ENCODE measurements at places on chromosomes 16 and 17. TPM values are rescaled to one million over a fixed set of nuclear protein-coding genes. Genes with fewer than 3 reads are reported as not detected.

The CIITA gene
- 48.9 TPM for total RNA-seq

The ZG16 gene
- not detected for total RNA-seq

The PLK1 gene
- total RNA-seq, result 104 TPM

The CCL14 gene
- not detected for total RNA-seq

The RHBDF1 gene
- 0.18 TPM for total RNA-seq

The SLC5A2 gene
- 0.30 TPM for total RNA-seq

The ZG16B gene
- total RNA-seq, result 8.8 TPM

All from activated CD4-positive, alpha-beta memory T cell treated with anti-CD3 and anti-CD28 coated beads, Interleukin-2, amount 10 ng/mL, durations not matched to agents 7 days and 5 days (primary cell).